ENCODE measurements at places on chromosomes 16 and 17. TPM values are rescaled to one million over a fixed set of nuclear protein-coding genes. Genes with fewer than 3 reads are reported as not detected.

DNA sequence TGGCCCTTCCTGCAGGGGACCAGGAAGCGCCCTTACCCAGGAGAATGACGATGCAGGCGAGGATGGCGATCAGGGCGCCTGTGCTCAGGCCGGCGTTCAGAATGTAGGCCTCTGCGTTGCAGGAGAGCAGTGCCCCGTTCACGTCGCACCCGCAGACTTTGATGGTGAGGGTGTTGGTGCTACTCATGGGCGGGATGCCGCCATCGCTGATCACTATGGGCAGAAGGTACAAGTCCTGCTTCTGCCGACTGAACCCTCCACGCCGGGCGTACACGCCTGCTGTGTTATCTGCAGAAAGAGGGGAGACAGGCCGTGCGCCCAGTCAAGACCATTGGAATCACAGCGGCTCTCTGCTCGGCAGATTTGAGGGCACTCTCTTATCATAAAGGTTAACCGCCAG, 171.1 kb downstream of the CDH11 start:
- H3K27me3 ChIP-seq = no peaks in the 10 kb centered on the region
- no peaks in the 10 kb centered on the region for H3K4me1 ChIP-seq
- no peaks in the 10 kb centered on the region for H3K36me3 ChIP-seq
- H3K4me3 ChIP-seq = no peak overlapping the region
- H3K27ac ChIP-seq = no peak overlapping the region
- DNase-seq = no peak

Gene TP53TG3F
- total RNA-seq = not detected

GRCh38 chr17:20114466-20114865, 105.3 kb downstream of the SPECC1 start:
- H3K36me3 ChIP-seq = no peaks in the 10 kb centered on the region
- H3K4me1 ChIP-seq = no peaks in the 10 kb centered on the region
- no peak overlapping the region for H3K27ac ChIP-seq
- DNase-seq = no peak
- H3K27me3 ChIP-seq = no peaks in the 10 kb centered on the region

GRCh38 chr17:10290041-10290440, 82.8 kb downstream of the MYH13 start:
- no peaks in the 10 kb centered on the region for H3K4me1 ChIP-seq
- H3K27me3 ChIP-seq = no peaks in the 10 kb centered on the region
- DNase-seq = no peak
- H3K4me3 ChIP-seq = no peak overlapping the region

DNA sequence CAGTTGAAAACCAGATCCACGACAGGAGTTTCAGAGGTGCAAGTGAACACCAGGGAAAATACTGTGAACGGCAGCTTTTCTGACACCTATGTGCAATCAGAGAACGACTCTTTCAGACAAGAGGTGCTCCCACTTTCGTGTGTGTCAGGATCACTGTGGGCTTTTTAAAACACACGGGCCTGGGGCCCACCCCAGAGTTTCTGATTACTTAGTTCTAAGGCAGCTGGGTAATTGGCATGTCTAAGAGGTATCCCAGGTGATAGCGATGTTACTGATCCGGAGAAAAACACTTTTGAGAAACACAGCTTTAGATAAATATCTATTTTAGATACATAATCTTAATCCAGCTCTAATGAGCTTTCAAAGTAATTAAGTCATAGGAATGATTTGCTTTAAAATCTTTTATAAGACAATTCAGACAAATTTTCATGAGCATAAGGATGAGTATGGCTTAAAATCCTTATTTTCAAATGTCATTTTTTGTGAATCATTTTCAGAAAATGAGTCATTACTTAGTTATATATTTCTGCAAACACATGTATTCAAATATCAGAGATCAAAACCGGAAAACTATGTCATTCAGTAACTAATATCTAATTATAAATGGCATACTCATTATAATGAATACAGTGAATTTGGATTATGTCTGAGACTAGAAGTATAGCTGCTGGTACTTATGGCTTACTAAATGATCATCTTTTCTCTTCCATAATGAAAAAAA, 217.9 kb upstream of the PSMD7 start:
- no peak overlapping the region for H3K27ac ChIP-seq
- no peaks in the 10 kb centered on the region for H3K36me3 ChIP-seq
- H3K27me3 ChIP-seq = no peaks in the 10 kb centered on the region
- H3K4me3 ChIP-seq = no peak overlapping the region

- H3K4me1 ChIP-seq = peaks cover 75% of the 10 kb centered on the region
- no peak overlapping the region for H3K27ac ChIP-seq
- H3K27me3 ChIP-seq = no peaks in the 10 kb centered on the region
- DNase-seq = no peak
- H3K36me3 ChIP-seq = no peaks in the 10 kb centered on the region
Observed at GRCh38 chr17:77852731-77853130, 105.8 kb upstream of the TNRC6C start.

GRCh38 chr17:72639711-72640110, 452.8 kb downstream of the SLC39A11 start:
- no peak overlapping the region for H3K4me3 ChIP-seq
- no peak overlapping the region for H3K27ac ChIP-seq
- H3K36me3 ChIP-seq = no peaks in the 10 kb centered on the region
- no peak for DNase-seq
- peaks cover 20% of the 10 kb centered on the region for H3K27me3 ChIP-seq

DNA sequence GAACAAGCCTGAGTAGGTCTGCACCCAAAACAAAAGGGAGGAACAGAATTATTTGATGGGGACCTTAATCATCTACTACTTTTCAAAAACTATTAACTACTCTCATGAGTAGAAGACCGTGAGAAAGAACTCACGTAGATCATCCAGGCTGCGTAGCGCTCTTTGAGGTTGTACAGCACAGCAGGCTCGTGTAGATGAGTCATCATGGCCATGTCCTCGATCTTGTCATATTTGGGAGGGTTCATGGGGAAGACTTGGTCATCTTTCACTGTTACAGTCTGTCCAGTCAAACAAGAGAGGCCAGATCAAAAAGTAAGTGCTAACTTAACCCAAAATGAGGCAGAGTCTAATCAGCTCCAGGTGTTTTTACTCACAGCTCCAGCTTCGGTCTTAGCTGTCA, 2.3 kb downstream of the MYH1 start:
- no peak overlapping the region for H3K27ac ChIP-seq
- no peak for DNase-seq
- no peaks in the 10 kb centered on the region for H3K36me3 ChIP-seq
- no peak overlapping the region for H3K4me3 ChIP-seq
- no peaks in the 10 kb centered on the region for H3K27me3 ChIP-seq
- no peaks in the 10 kb centered on the region for H3K4me1 ChIP-seq

Gene ARHGAP44
- 0.61 TPM for total RNA-seq

DNA sequence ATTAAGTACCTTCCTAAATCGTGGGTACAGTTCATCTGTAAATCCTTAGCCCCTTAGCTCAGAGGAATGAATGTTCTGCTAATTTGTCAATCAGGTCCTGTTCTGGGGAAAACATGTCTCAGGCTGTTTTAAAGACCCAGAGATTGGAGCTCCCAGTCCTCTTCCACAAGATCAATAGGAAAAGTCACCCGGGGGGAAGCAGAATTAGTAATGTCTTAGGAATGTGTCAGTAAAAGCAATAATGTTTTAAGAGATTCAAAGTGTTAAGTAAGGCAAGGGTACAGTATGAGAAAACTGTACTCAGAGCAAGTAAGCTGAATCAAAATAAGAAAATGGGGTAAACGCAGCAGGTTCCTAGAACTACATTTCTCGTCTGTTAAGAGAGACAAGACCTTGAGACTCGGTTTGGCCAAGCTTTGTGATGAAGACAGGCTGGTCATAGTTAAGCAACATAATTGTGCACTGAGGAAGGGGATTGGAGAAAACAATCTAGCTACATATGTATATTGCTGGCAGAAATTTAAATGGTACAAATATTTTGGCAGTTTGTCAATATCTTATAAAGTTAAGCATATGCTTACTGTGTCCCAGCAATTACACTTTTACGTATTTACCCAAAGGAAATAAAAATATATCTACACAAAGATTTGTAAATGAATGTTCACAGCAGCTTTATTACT, 192.9 kb upstream of the C17orf78 start:
- no peak overlapping the region for H3K4me3 ChIP-seq
- peaks cover 2% of the 10 kb centered on the region for H3K36me3 ChIP-seq
- no peaks in the 10 kb centered on the region for H3K27me3 ChIP-seq
- no peak for DNase-seq
- H3K27ac ChIP-seq = no peak overlapping the region

- H3K4me3 ChIP-seq = peak overlapping the region; percentile 86
- H3K36me3 ChIP-seq = no peaks in the 10 kb centered on the region
- no peak for DNase-seq
- no peaks in the 10 kb centered on the region for H3K27me3 ChIP-seq
Observed at GRCh38 chr17:60678118-60678444, 430 bp downstream of the BCAS3 start.

Gene RAC3
- total RNA-seq = 4.7 TPM

- no peak overlapping the region for H3K4me3 ChIP-seq
- no peak for DNase-seq
- peaks cover 24% of the 10 kb centered on the region for H3K27me3 ChIP-seq
- H3K27ac ChIP-seq = no peak overlapping the region
Observed at GRCh38 chr17:50072130-50072529, 16.2 kb downstream of the ITGA3 start.

- no peak overlapping the region for H3K4me3 ChIP-seq
- DNase-seq = no peak
- no peaks in the 10 kb centered on the region for H3K27me3 ChIP-seq
- H3K27ac ChIP-seq = no peak overlapping the region
- peaks cover 3% of the 10 kb centered on the region for H3K4me1 ChIP-seq
Observed at GRCh38 chr17:74785096-74785980, 9.2 kb upstream of the NAT9 start.

DNA sequence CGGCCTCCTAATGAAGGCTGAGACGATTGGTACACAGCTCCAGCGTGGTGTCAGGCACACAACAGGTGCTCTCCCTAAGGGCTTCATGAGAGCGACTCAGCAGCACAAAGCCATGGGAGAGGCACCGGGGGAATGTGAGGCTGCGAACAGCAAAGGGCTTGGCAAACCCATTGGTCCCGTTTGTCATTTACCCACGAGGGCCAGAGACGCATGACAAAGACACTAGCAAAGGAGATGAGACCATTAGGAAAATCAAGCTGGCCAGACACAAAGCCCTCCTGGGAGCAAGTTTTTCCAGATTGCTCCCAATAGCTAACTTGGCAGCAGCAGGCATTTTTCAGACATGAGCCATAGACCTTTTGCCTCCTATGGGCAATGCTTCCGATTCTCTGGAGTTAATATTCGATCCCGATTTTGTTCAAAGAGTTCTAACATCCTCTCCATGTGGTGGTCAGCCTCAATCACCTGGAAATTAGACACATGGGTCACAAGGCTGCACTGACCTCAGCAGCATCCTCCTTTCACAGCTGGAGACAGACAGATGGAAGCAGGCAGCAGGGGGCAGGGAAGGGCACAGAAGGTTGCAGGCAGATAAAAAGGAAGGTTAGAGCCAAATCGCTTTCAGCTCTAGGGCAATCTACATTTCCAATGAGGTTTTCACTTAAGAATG, 38.2 kb downstream of the TK2 start:
- no peaks in the 10 kb centered on the region for H3K36me3 ChIP-seq
- DNase-seq = no peak
- no peak overlapping the region for H3K4me3 ChIP-seq
- H3K27ac ChIP-seq = no peak overlapping the region
- H3K4me1 ChIP-seq = peaks cover 34% of the 10 kb centered on the region

- H3K27ac ChIP-seq = peak overlapping the region; percentile 97
- no peaks in the 10 kb centered on the region for H3K27me3 ChIP-seq
- peak; percentile 8 for DNase-seq
- H3K4me3 ChIP-seq = peak overlapping the region; percentile 95
- H3K36me3 ChIP-seq = peaks cover 13% of the 10 kb centered on the region
Observed at GRCh38 chr17:63772801-63773271, 561 bp downstream of the CCDC47 start.

Gene ACSM3
- total RNA-seq = 4.1 TPM

DNA sequence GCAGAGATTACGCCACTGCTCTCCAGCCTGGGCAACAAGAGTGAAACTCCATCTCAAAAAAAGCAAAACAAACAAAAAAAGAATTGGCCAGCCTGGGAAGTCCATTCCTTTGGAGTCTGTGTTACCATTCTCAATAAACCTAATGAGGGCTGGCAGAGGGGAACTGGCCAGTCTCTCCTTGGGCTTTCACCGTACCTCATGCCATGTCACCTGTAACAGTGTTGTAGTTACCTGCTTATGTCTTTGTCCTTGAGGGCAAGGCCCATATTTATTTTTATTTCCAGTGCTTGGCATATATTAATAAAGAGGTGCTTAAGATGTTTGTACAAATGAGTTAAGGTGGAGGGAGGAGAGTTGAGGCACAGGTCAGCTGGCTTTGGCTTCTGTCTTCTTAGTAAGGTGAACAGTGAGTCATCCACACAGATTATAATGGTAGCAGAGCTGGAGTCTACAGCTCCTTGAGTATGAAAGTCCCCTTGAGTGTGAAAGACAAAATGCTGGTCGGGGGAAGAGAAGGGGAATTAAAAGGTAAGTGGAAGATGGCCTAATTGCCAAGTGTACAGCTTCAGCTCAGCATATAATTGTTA, 8.4 kb downstream of the C1QBP start:
- peaks cover 90% of the 10 kb centered on the region for H3K36me3 ChIP-seq
- H3K27ac ChIP-seq = no peak overlapping the region
- no peaks in the 10 kb centered on the region for H3K4me1 ChIP-seq
- no peak overlapping the region for H3K4me3 ChIP-seq
- DNase-seq = no peak

- no peaks in the 10 kb centered on the region for H3K36me3 ChIP-seq
- DNase-seq = no peak
- no peak overlapping the region for H3K4me3 ChIP-seq
- H3K27me3 ChIP-seq = no peaks in the 10 kb centered on the region
- no peaks in the 10 kb centered on the region for H3K4me1 ChIP-seq
Observed at GRCh38 chr16:57858635-57859034, 56.3 kb upstream of the KIFC3 start.

DNA sequence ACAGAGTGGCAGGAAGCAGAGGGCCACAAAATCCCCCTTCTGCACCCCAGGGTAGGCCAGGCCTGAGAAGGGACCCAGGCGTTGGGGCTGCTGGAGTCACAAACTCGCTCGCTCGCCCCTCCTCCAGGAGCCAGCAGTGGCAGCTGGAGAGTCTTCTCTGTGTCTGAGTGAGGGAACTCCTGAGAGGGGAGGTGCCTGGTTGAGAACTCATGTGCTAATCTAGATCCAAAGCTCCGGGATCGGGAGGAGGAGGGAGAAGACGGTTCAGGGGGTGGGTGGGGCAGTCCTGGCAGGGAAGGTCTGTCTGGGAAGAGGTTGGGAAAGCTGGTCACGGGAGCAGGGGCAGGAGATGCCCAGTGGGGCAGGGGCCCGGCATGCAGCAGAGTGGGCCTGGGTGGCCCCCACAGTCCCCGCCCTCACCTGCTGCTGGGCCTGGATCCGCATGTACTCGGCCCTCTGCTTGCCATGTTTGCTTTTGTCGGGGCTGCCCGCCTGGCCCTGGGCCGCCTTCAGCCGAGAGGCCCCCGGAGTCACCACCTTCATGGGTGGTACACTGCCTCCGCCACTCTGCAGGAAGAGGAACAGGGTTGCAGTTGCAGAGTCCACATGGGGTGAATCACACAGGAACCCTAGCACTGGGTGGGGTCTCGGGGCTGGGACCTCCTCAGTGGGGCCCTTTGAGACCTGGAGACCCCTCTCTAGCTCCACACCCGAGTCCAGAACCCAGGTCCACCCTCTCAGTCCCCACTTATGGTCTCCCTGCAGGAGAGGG, 62.2 kb downstream of the SRCIN1 start:
- H3K27ac ChIP-seq = no peak overlapping the region
- no peak for DNase-seq
- H3K27me3 ChIP-seq = no peaks in the 10 kb centered on the region
- no peaks in the 10 kb centered on the region for H3K4me1 ChIP-seq

- DNase-seq = peak; percentile 88
- peaks cover 34% of the 10 kb centered on the region for H3K36me3 ChIP-seq
- H3K4me1 ChIP-seq = peaks cover 73% of the 10 kb centered on the region
- peak overlapping the region; percentile 97 for H3K27ac ChIP-seq
Observed at GRCh38 chr17:79837888-79838521, 1.2 kb downstream of the CBX4 start.

All from thymus (tissue), 14 donors.